HCEC 1CT (cell line): ENCODE measurements at places on chromosomes 1 and 21.

- no peak for DNase-seq
Observed at GRCh38 chr1:150557065-150557600, 7.9 kb downstream of the ADAMTSL4 start.

GRCh38 chr1:96388421-96389310 is 332.9 kb upstream of the PTBP2 start:
- peak; percentile 61 for DNase-seq

- no peak for DNase-seq
Observed at GRCh38 chr21:40595806-40596205, 251.2 kb downstream of the DSCAM start.

DNA sequence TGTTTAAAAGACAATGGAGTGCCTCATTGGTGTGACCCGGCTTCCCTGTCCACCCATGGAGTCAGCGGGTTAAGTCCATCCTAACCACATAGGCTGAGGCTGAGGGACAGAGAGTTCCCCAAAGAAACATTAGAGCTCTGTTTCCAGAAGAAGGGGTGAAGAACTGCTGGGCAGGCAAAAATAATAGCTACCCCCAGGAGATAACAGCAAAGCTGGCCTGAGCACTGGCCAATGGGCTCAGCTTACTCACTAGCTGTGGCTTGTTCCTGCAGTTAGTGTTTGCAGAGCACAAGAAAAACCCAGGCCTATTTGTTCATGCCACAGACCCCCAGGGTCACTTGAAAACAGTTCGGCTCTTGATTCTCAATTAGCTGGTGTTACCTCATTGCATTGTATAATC is 311.2 kb downstream of the NFIA start:
- DNase-seq = no peak

DNA sequence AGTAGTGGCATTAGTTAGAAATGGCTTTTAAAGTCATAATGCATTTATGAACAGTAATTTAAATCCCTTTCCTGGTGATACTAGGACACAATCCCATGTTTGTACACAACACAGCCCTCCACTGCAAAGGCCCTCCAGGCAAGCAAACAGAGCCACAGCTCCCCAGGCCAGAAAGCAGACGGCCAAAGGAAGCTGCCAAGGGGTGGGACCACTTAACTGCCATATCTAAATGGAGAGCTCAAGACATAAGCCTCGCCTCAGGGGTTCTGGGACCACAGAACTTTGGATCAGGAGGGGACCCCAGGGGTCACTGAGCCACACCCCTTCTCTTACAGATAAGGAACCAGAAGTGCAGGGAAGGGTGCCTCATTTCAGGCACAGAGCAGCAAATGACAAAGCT is 189.7 kb downstream of the KCNH1 start:
- no peak for DNase-seq

DNA sequence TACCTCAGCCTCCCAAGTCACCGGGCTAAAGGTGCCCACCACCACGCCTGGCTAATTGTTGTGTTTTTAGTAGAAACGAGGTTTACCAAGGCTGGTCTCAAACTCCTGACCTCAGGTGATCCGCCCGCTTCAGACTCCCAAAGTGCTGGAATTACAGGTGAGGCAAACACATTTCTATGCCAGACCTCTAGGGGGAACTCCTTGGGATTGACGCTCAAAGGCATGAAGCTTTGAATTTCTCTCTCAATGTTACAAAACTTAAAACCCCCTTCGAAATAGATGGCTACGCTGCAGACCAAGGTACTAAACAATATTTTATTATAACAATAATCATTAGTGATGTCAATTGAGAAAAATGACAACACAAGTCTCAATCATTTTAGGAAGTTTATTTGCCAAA is 330.0 kb downstream of the SETD4 start:
- DNase-seq = no peak

DNA sequence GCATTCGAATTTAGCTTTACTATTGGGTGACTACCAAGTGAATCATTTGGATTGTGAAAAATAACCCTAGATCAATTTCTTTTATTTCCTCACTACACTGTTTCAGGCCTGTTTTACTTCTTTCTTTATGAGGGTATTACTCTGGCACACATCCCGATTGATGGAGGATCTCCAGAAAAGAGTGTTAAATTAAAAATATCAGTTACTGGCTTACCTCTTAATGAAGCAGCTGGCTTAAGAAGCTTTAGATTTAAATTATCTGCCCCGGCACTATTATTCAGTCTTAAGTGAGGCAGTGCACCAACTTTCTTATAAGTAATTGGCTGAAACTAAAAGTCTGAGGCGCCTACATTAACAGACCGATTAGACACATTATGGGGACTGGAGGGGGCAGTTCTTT is 1097.4 kb downstream of the TTLL7 start:
- DNase-seq = no peak

DNA sequence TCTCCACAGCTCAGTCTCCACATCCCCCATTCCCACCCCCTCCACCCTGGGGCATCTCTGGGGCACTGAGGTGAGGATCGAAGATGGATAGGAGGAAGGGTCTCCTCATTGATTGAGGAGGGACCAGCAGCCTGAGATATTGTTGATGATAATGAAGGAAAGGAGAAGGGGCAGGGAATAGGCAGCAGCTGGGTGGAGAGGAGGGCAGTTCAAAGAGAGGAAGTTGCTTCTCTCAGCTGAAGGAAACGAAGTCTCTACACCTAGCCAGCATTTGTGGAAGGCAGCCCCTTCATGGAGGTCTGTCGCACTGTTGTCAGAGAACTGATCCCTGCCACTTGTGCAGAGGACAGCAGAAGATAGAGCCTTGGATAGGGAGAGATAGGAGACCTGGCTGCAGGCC is 5.7 kb downstream of the KNCN start:
- no peak for DNase-seq

DNA sequence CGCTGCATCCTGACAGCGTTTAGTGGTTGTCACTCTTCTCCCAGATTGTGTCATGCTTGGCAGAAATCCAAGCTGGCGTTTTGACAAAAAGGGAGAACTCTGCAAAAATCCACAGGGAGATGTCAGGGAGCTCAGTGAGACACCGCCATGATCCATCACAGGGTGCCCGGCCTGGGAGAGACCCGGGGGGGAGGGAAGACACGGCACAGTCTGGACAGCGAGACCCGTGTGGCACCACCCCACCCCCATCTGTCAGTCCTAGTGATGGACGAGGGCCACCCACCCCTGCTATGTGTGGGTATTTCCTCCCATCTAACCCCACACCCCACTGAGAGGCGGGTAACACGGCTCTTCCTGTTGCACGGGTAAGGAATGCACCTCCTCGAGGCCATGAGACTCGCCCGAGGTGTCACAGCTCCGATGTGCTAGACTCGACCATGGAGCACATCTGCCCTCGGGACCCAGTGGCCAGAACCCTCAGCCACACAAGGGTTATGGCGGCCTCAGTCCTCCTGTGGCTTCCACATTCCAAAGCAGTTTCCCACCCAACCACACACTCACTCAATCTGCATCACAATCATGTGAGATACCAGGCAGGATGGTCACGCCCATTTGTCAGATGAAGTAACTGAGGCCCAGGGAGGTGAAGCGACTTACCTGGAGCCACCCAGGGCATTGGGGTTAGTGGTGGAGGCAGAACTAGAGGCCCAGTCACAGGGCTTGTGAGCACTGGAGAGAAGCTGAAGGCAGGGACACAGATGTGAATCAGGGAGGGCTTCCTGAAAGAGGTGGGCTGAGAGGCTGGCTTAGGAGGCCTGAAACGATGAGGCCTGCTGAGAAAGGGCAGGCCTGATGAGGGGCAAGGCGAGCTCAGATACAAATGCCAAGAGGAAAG is 688.5 kb downstream of the MATN1 start:
- DNase-seq = no peak

- DNase-seq = no peak
Observed at GRCh38 chr1:234997896-234998741, 130.5 kb downstream of the TOMM20 start.

DNA sequence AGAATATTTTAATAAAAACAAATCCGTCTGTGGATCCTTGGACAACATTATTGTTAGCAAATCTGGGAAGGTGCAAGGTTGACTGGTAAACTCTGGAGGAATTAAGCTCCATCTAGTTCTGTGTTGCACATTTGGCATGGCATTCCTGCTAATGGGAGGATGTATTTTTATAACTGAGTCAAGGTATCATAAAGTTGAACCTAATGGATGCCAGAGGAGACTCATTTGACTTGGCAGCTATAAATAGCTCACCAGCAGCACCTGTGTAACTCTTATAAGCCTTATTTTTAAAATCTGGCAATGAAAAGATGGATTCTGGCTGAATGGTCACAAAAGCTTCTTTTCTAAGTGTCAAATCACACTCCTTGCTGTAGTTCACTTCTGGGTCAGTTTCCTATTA is 118.5 kb upstream of the ADAMTS5 start:
- DNase-seq = no peak

- no peak for DNase-seq
Observed at GRCh38 chr1:163365186-163365585, 43.4 kb downstream of the NUF2 start.

DNA sequence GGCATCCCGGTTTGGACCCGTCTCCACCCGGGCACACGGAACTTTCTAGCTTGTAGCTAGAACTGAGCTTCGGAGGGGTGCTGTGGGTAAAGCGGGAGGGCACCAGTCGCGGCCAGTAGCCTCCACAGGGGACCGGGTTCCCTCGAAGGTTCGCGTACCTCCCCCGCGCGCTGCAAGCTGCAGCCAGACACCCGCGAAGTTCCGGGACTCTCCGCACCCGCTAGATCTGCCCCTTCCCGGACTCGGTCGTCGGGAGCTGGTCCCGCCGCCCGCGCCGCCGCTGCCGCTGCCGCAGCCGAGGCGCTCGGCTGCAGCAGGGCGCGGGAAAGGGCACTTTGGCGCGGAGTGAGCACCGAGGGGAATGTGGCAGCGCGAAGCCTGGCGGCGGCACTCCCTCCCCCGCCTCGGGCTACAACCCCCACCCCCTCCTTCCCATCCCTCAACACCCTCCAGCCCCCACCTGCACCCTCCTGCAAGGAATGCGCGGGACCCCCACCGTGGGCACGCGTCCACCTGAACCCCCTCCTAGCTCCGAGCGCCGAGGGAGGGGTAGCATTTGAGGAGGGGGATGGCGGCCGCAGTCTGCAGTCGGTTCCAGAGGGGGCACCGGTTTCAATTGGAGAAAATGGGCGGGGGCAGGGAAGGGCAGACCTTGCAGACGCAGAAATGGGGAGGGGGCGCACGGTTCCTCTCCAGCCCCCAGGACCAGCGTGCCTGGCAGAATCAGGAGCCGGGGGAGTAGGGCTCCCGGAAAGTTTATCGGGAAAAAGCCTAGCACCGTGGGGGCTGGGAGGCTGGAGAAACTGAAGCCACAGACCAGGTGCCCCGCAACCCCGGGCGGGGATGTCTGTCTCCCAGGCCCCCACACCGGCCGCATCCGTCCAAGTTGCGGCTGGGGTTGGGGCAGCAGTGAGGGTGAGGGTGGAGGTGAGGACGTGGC is 968 bp downstream of the CSMD2 start:
- DNase-seq = no peak

- no peak for DNase-seq
Observed at GRCh38 chr1:36440044-36440443, 10.2 kb downstream of the OSCP1 start.

- DNase-seq = peak; percentile 24
Observed at GRCh38 chr21:26798856-26799751, 46.1 kb downstream of the ADAMTS1 start.

GRCh38 chr21:21230672-21231071 is 232.5 kb downstream of the NCAM2 start:
- DNase-seq = no peak

- peak; percentile 71 for DNase-seq
Observed at GRCh38 chr1:184974056-184974836, at the start of gene NIBAN1. Gene NIBAN1, minus strand, starts transcription at chr1:184974508. Its CDS starts 152 bp downstream, at chr1:184974356.

GRCh38 chr1:94954263-94955220 is 27.6 kb upstream of the CNN3 start:
- DNase-seq = no peak

DNA sequence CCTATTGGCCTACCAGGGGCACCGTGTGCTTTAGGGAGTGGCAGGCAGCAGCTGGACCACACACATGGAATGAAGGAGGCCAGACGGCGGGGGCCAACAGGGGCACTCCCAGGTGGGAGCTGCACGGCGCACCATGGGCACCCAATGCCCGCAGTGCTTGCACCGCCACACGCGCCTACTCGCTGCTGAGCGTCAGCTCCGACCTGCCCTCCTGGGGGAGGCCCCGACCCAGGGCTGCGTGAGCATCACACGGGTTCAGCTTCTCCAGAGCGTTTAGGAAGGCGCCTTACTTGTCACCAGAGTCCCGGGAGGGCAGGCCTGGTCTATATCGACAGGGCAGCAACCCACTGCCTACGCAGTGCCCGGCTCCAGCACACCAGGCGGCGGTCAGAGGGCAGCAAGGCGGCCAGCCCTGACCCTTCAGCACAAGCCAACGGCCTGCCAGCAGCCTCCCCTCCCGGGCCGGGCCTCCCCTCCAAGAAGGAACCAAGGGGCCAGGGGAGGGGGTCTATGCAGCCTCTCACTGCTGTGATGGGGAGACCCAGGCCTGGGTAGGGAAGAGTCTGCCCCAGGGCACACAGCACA is 64.9 kb downstream of the ARHGEF16 start:
- DNase-seq = no peak

- no peak for DNase-seq
Observed at GRCh38 chr1:55751776-55752175, 536.6 kb upstream of the USP24 start.

- DNase-seq = no peak
Observed at GRCh38 chr1:227929751-227930472, 17.8 kb downstream of the WNT9A start.

GRCh38 chr1:224497714-224498573 is 63.3 kb upstream of the WDR26 start:
- DNase-seq = peak; percentile 92

GRCh38 chr1:214463596-214463995 is 87.8 kb downstream of the PTPN14 start:
- no peak for DNase-seq

DNA sequence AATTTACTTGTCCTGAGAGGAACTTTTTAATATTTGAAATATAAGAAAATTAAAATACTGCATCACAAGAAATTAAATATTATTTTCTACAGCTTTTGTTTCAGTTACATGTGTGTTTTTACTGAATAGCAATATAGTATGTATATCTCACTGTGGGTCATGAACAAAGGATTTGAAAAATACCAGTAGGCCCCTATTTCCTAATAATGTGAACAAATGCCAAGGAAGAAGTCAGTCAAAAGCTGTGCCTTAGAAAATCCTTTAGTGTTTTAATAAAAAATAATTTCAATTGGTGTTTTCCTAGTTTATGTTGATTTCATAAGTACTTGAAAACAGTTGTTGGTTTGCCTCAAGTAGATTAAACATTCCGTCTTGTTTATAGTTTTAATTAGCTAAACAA is 46.7 kb downstream of the SMYD3 start:
- no peak for DNase-seq

- no peak for DNase-seq
Observed at GRCh38 chr1:101098907-101099306, 73.3 kb upstream of the DPH5 start.

- DNase-seq = peak; percentile 92
Observed at GRCh38 chr1:183163316-183163715, 22.7 kb upstream of the LAMC2 start.

DNA sequence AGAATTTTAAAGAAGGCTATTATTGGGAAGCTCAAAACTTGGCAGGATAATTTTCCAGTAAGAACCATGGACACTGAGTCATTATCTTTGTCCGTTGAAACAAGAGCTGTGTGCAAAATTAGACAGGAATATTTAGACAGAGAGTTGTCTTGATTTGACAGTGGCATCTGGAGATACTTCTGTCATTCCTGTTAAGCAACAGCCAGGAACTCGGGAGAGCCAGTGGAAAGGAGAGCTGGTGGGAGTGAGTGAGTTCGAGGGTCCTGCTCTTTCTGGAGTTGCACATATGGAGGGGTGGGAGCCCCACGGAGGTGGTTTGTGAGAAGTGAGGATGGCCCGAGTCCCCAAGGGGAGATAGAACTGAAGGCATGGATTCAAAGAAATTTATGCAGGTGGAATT is 3.1 kb downstream of the COQ8A start:
- DNase-seq = no peak

- peak; percentile 16 for DNase-seq
Observed at GRCh38 chr1:101002551-101002950, 23.0 kb downstream of the DPH5 start.
